ENCODE measurements at places on chromosomes 11 and 22.

DNA sequence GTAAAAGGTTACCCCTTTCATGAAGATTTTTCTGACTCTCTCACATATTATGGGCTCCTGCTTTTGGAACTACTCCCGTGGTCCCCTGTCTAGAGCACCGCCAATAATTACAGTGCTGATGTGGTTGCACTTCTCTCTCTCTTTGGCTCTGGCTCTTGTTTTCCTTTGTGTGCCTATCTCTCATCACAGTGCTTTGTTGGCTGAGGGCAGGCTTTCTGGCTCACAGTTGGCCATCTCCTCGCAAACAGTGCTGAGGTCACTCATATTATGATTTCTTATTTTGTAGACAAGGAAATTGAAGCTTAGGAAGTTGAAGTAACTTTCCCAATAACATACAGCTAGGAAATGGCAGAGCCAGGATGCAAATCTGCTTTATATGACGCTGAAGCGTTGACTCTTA lies 192.5 kb downstream of the DDX10 start:
- DNase-seq, result no peak

- no peak for DNase-seq
These were observed 139.8 kb upstream of the MTNR1B start for GRCh38 chr11:92829671-92830070.

DNA sequence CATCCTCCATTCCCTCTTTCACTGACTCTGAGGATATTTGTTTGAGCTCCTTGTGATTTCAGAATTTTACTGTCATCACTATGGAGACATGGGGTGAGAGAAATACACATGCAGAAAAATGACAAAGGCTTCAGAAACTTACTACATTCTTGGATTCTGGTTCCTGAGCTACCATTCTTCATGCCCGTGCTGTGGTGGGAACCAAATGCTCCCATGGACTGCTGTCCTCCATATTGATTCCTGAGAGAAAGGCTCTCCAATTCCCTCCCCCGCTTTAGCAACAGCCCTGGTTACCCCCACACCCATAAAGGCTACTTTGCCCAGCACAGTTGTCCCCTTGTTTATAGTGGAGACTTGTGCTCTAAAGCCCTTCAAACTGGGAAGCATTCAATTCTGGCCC lies 195.4 kb downstream of the RRAS2 start:
- DNase-seq, result no peak

DNA sequence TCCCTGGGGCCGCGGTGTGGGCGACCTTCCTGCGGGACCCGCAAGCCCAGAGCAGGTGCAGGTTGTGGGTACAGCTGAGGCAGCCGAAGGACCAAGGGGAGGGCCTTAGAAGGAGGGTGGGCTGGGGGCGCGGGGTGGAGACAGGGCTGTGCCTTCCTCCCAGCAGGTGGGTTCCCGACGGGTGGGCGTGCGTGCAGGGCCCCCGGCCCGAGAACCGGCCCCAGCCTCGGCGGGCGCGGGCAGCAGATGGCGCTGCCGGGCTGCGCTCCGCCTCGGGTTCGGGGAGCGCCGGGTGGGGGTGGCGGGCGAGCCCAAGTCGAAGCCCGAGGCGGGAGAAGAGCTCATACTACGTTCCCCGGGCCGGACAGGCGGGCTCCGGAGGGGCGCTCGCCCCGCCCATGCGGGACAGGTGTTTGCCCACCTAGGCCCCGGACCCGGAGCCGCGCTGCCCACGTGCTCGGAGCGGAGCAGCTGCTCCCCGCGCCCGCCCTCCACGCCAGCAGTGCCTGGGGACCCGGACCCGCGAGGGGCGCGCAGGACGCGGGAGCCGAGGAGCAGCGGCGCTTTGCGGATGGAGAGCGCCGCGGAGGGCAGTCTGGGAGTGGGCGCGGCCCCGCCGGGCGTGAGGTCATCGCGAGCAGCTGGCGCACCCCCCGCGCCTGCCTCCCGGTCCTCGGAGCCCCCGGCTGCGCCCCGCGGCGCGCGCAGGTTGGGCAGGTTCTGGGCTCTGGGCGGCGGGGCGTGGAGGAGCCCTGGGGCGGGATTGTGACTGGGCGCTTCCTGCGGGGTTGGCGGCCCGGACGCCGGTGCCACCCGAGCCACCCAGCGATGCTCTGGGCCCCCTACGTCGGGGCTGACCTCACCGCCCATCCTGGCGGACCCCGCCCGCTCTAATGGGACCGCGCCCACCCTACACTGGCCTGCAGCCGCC lies 25.3 kb downstream of the DUSP8 start:
- peak; percentile 44 for DNase-seq

DNA sequence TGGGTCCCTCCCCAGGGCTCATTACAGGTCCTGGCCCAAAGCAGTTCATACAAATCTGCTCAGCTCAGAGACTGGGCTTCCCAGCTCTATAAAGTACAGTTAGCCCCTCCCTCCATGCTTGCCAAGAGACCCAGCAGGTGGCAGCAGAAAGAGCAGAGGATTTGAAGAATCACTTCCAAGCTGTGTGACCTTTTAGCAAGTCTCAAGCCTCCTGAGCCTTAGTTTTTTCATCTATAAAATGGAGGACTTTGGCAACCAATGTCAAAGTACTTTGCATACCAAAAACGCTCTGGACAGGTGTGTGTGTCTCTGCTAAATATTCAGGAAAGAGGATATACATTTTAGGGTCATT lies 26.6 kb downstream of the RELT start:
- DNase-seq, result no peak
